Activated CD4-positive, alpha-beta memory T cell treated with anti-CD3 and anti-CD28 coated beads, Interleukin-2, amount 10 ng/mL, durations not matched to agents 7 days and 5 days (primary cell): ENCODE measurements at places on chromosomes 4 and X. TPM values are rescaled to one million over a fixed set of nuclear protein-coding genes. Genes with fewer than 3 reads are reported as not detected.
A peak's percentile ranks its signal among the peaks of the same experiment; 100 is the strongest.

GRCh38 chr4:149999485-150000074 lies 78.7 kb upstream of the DCLK2 start:
- H3K36me3 ChIP-seq: no peaks in the 10 kb centered on the region
- H3K27me3 ChIP-seq: peaks cover 8% of the 10 kb centered on the region
- peaks cover 10% of the 10 kb centered on the region for H3K4me1 ChIP-seq
- H3K4me3 ChIP-seq: no peak overlapping the region
- no peak for DNase-seq
- no peak overlapping the region for H3K27ac ChIP-seq

- DNase-seq: peak; percentile 75
- H3K27me3 ChIP-seq: no peaks in the 10 kb centered on the region
- peaks cover 54% of the 10 kb centered on the region for H3K4me1 ChIP-seq
- peaks cover 34% of the 10 kb centered on the region for H3K36me3 ChIP-seq
These were observed 30.5 kb upstream of the PRKX start for GRCh38 chrX:3743801-3744439.

DNA sequence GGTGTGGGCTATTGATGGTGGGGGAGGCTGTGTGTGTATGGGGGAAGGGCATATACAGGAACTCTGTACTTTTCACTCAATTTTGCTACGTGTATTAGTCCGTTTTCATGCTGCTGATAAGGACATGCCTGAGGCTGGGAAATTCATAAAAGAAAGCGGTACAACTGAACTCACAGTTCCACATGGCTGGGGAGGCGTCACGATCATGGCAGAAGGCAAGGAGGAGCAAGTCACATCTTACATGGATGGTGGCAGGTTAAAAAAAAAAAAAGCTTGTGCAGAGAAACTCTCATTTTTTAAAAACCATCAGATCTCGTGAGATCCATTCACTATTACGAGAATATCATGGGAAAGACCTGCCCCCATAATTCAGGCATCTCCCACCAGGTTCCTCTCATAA lies 152.3 kb downstream of the NEK1 start:
- no peaks in the 10 kb centered on the region for H3K4me1 ChIP-seq
- no peak overlapping the region for H3K4me3 ChIP-seq
- peaks cover 29% of the 10 kb centered on the region for H3K36me3 ChIP-seq
- H3K27me3 ChIP-seq: no peaks in the 10 kb centered on the region
- no peak overlapping the region for H3K27ac ChIP-seq

The TXK gene
- 18.5 TPM for total RNA-seq

- no peaks in the 10 kb centered on the region for H3K36me3 ChIP-seq
- H3K27me3 ChIP-seq: peaks cover 3% of the 10 kb centered on the region
- H3K27ac ChIP-seq: no peak overlapping the region
- H3K4me3 ChIP-seq: no peak overlapping the region
These were observed 533 bp downstream of the GPR173 start for GRCh38 chrX:53049127-53049517.

The DCLK2 gene
- total RNA-seq: 0.05 TPM

- no peaks in the 10 kb centered on the region for H3K36me3 ChIP-seq
- no peak overlapping the region for H3K27ac ChIP-seq
- no peaks in the 10 kb centered on the region for H3K27me3 ChIP-seq
- H3K4me3 ChIP-seq: no peak overlapping the region
- H3K4me1 ChIP-seq: no peaks in the 10 kb centered on the region
These were observed 250.4 kb downstream of the MAGEB5 start for GRCh38 chrX:26466387-26466786.

GRCh38 chr4:118154649-118155048 lies 120.4 kb downstream of the NDST3 start:
- H3K4me3 ChIP-seq: no peak overlapping the region
- DNase-seq: no peak
- no peaks in the 10 kb centered on the region for H3K4me1 ChIP-seq
- no peak overlapping the region for H3K27ac ChIP-seq
- H3K27me3 ChIP-seq: no peaks in the 10 kb centered on the region
- H3K36me3 ChIP-seq: no peaks in the 10 kb centered on the region

- no peak overlapping the region for H3K27ac ChIP-seq
- no peaks in the 10 kb centered on the region for H3K4me1 ChIP-seq
- no peaks in the 10 kb centered on the region for H3K27me3 ChIP-seq
- no peak for DNase-seq
- H3K4me3 ChIP-seq: no peak overlapping the region
- no peaks in the 10 kb centered on the region for H3K36me3 ChIP-seq
These were observed 192.8 kb downstream of the SPOCK3 start for GRCh38 chr4:167041524-167041923.

The SYNPO2 gene
- 0.63 TPM for total RNA-seq

GRCh38 chr4:118683513-118683912 lies 1.7 kb upstream of the METTL14 start:
- DNase-seq: no peak
- no peak overlapping the region for H3K27ac ChIP-seq
- H3K4me1 ChIP-seq: peaks cover 33% of the 10 kb centered on the region
- H3K36me3 ChIP-seq: peaks cover 8% of the 10 kb centered on the region
- H3K27me3 ChIP-seq: peaks cover 2% of the 10 kb centered on the region
- no peak overlapping the region for H3K4me3 ChIP-seq

DNA sequence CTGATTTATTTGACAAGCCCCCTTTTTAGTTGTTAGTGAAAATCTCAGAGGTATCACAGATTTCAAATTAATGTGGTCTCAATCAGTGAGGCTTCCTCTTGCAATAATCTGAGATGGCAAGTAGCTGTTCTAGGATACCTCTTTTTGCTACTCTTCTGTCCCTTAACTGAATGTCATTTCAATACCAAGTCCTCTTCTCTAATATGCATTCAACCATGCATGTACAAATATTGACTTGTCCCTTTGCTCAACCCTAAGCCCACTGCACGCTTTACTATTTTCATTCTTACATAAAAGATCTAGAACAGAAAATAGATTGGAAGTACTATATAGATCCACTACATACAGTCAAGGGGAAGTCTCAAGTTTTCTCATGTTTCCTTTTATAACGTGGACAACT lies 164.2 kb downstream of the CBR4 start:
- DNase-seq: no peak
- H3K36me3 ChIP-seq: no peaks in the 10 kb centered on the region
- no peak overlapping the region for H3K27ac ChIP-seq
- peaks cover 9% of the 10 kb centered on the region for H3K27me3 ChIP-seq
- peaks cover 25% of the 10 kb centered on the region for H3K4me1 ChIP-seq

GRCh38 chr4:158050942-158051341 lies 121.9 kb downstream of the GASK1B start:
- H3K4me3 ChIP-seq: no peak overlapping the region
- H3K4me1 ChIP-seq: no peaks in the 10 kb centered on the region
- no peaks in the 10 kb centered on the region for H3K36me3 ChIP-seq
- no peak for DNase-seq
- no peaks in the 10 kb centered on the region for H3K27me3 ChIP-seq
- H3K27ac ChIP-seq: no peak overlapping the region

The STAG2 gene
- 89.6 TPM for total RNA-seq

- no peaks in the 10 kb centered on the region for H3K27me3 ChIP-seq
- no peaks in the 10 kb centered on the region for H3K4me1 ChIP-seq
- DNase-seq: no peak
- H3K4me3 ChIP-seq: no peak overlapping the region
- no peak overlapping the region for H3K27ac ChIP-seq
These were observed 375.9 kb upstream of the NDST4 start for GRCh38 chr4:115489279-115489678.

The ADAM29 gene
- not detected for total RNA-seq

- H3K27ac ChIP-seq: no peak overlapping the region
- DNase-seq: no peak
- no peaks in the 10 kb centered on the region for H3K36me3 ChIP-seq
- no peaks in the 10 kb centered on the region for H3K4me1 ChIP-seq
These were observed 196.4 kb upstream of the RADX start for GRCh38 chrX:106415276-106415895.

GRCh38 chr4:65999518-65999871 lies 329.2 kb upstream of the EPHA5 start:
- H3K4me3 ChIP-seq: no peak overlapping the region
- no peaks in the 10 kb centered on the region for H3K36me3 ChIP-seq
- no peak for DNase-seq

DNA sequence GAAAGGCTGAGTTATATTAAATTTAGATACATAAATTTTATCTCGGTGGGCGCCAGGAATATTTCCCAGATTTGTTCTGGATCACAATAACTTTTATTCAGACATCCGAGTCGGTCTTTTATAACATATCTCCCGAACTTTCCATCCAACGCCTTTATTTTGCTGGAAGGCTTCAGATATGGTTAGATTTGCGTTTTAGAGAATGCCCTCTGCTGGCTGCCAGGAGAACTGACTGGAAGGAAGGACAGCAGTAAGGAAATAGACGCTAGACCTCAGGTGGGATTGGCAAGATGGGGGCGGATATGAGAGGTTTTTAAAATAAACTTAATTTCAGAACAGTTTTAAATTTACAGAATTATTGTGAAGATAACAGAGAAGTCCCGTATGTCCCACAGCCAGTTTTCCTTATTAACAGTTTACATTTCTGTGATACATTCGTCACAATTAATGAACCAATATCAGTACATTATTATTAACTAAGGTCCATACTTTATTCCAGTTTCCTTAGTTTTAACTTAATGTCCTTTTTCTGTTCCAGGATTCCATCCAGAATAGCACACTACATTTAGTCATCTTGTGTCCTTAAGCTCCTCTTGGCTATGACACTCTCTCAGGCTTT lies 4.6 kb upstream of the KANTR start:
- H3K4me1 ChIP-seq: peaks cover 41% of the 10 kb centered on the region
- H3K4me3 ChIP-seq: peak overlapping the region; percentile 78
- no peak overlapping the region for H3K27ac ChIP-seq
- no peaks in the 10 kb centered on the region for H3K27me3 ChIP-seq

GRCh38 chrX:24148535-24149350 lies 786 bp upstream of the ZFX start:
- no peaks in the 10 kb centered on the region for H3K27me3 ChIP-seq
- DNase-seq: no peak
- peak overlapping the region; percentile 72 for H3K4me3 ChIP-seq

DNA sequence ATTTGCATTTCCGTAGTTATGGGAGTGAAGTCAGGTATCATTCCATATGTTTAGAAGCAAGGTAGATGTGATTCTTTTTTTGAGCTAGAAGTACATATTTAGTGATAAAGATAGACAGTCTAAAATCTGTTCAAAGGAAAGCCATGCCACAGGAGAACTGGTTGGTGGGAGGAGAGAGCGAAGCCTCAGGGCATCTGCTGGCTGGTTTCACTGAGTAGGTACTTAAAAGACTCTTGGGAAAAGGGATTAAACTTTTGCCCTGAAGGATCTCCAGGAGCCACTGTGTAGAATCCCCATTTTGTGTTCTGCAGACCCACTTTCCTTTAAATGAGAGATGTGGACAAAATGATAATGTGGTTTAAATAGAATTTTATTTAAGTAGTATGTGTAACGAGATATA lies 89.6 kb downstream of the SHROOM2 start:
- DNase-seq: no peak
- no peaks in the 10 kb centered on the region for H3K4me1 ChIP-seq
- no peaks in the 10 kb centered on the region for H3K36me3 ChIP-seq

- H3K4me3 ChIP-seq: no peak overlapping the region
- H3K4me1 ChIP-seq: peaks cover 7% of the 10 kb centered on the region
- no peaks in the 10 kb centered on the region for H3K36me3 ChIP-seq
- DNase-seq: no peak
These were observed 6.6 kb upstream of the PPM1K start for GRCh38 chr4:88291003-88291402.

DNA sequence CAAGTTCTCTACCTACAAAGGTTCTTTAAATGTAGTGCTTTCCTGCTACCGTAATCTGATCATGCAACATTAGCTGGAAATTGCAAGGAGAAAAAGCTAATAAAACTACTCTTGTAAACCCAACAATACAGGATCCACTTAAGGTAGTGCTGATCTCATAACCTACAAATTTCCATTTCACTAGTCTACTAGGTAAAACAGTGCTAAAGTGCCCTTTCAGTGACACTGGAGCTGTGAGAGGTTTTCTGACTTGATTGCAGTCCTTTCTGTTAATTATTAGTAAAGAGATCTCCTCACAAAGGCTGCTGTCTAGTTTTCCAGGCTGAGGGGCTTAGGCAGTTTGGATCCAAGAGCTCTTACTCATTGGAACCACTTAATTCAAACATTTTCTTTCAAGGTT lies 1118.7 kb downstream of the SH3BGRL start:
- no peaks in the 10 kb centered on the region for H3K36me3 ChIP-seq
- H3K27me3 ChIP-seq: no peaks in the 10 kb centered on the region
- DNase-seq: no peak
- H3K4me3 ChIP-seq: no peak overlapping the region
- H3K4me1 ChIP-seq: no peaks in the 10 kb centered on the region

The TMSB15A gene
- not detected for total RNA-seq

DNA sequence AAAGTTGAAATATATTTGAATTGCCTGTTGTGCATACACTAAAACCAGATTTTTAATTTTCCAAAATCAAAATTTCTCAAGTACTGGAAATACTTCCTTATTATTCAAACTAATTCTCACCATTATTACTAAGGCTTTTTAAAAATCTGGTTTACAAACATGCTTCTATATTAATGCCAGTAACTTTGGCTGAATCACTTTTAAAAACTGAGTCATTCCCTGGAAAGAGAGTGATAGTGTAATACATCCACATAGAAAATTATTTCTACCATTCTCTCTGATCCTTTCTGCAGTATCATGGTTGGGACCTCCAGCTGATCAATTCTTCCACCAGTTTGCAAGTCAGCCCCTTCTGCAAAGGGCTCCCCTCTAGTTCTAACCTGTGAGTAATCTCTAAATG lies 165.3 kb upstream of the FAM241A start:
- H3K4me3 ChIP-seq: no peak overlapping the region
- no peaks in the 10 kb centered on the region for H3K4me1 ChIP-seq
- no peak overlapping the region for H3K27ac ChIP-seq
- H3K36me3 ChIP-seq: no peaks in the 10 kb centered on the region
- peaks cover 1% of the 10 kb centered on the region for H3K27me3 ChIP-seq
- DNase-seq: no peak

- peaks cover 3% of the 10 kb centered on the region for H3K27me3 ChIP-seq
- no peak overlapping the region for H3K27ac ChIP-seq
- H3K4me3 ChIP-seq: no peak overlapping the region
- H3K4me1 ChIP-seq: no peaks in the 10 kb centered on the region
These were observed 56.8 kb upstream of the PRDX4 start for GRCh38 chrX:23610495-23610894.

The POU3F4 gene
- total RNA-seq: not detected

The SH3RF1 gene
- total RNA-seq: 0.23 TPM

DNA sequence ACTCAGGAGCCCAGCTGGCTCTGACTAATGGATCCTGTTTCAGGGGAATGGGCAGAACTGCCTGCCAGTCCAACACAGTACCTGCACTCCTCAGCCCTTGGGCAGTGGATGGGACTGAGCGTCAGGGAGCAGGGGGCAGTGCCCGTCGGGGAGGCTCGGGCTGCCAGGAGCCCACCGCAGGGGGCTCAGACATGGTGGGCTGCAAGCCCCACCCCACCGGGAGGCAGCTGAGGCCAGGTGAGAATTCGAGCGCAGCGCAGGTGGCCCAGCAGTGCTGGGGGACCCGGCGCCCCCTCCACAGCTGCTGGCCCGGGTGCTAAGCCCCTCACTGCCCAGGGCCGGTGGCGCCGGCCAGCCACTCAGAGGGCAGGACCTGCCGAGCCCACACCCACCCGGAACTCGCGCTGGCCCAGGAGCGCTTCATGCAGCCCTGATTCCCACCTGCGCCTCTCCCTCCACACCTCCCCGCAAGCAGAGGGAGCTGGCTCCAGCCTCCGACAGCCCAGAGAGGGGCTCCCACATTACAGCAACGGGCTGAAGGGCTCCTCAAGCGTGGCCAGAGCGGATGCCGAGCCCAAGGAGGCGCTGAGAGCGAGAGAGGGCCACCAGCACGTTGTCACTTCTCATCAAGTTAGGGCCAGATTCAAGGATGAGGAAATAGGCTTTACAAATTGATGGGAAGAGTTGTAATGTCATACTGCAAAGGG lies 668.8 kb downstream of the GALNTL6 start:
- H3K27ac ChIP-seq: no peak overlapping the region
- H3K4me3 ChIP-seq: no peak overlapping the region
- no peaks in the 10 kb centered on the region for H3K36me3 ChIP-seq
- no peak for DNase-seq
- no peaks in the 10 kb centered on the region for H3K4me1 ChIP-seq
- no peaks in the 10 kb centered on the region for H3K27me3 ChIP-seq

The TRIM61 gene
- 1.1 TPM for total RNA-seq

The FHDC1 gene
- total RNA-seq: 0.05 TPM
